ENCODE measurements at places on chromosomes 4 and X.

GRCh38 chrX:346034-346813 lies 27.6 kb upstream of the GTPBP6 start:
- no peak for DNase-seq

GRCh38 chrX:15913146-15913545 lies 58.5 kb upstream of the AP1S2 start:
- DNase-seq = no peak

GRCh38 chr4:52848254-52848653 lies 13.9 kb upstream of the RASL11B start:
- DNase-seq = no peak

- DNase-seq = no peak
Observed at GRCh38 chr4:142845293-142846107, 601 bp downstream of the INPP4B start.

DNA sequence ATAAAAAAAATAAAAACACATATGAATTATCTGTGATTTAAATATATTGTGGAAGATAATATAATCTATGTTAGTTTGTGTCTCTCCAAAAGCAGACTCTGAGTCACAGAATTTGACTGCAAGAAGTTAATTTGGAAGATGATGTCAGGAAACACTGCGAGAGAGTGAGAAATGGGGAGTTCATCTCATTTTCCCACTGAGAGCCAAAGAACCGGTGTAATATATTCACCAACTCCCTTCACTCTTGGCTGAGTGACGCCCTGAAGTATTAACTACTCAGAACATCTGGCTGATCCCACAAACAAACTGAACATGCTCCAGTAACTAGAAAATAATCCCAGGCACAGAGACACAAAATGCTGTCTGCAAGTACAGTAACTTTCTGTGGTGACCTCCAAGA lies 345.8 kb upstream of the SPANXN1 start:
- DNase-seq = no peak

DNA sequence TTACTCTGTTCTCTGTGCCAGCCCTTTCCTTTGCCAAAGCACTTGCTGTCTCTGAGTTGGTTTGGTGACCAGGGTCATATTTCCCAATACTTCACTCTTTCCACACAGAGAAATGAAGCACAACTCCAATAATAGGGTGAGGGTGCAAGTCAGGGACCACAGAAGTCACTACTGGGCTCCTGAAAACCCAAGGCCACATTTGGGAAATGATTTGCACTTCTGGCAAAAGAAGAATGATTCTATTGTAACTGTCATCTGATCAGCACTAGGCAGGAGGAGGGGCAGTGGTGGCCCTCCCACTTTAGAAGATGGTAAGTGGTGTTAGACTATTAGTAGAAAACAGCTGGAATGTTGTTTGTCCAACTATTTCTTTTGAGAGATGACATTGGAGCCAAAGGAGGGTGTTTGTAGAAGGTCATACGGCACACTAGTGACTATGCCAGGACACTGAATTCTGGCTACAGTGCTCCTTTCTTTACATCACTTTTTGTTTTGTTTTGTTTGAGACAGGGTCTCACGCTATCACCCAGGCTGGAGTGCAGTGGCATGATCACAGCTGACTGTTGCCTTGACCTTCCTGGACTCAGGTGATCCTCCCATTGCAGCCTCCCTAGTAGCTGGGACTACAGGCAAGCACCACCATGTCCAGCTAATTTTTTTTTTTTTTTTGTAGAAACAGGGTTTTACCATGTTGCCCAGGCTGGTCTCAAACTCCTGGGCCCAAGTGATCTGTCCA lies 10.8 kb upstream of the HADH start:
- no peak for DNase-seq

- DNase-seq = no peak
Observed at GRCh38 chr4:38820329-38821061, 15.9 kb upstream of the TLR1 start.

GRCh38 chrX:39633293-39633692 lies 464.5 kb downstream of the BCOR start:
- DNase-seq = no peak

- DNase-seq = no peak
Observed at GRCh38 chr4:138235419-138235952, 6.7 kb downstream of the SLC7A11 start.

DNA sequence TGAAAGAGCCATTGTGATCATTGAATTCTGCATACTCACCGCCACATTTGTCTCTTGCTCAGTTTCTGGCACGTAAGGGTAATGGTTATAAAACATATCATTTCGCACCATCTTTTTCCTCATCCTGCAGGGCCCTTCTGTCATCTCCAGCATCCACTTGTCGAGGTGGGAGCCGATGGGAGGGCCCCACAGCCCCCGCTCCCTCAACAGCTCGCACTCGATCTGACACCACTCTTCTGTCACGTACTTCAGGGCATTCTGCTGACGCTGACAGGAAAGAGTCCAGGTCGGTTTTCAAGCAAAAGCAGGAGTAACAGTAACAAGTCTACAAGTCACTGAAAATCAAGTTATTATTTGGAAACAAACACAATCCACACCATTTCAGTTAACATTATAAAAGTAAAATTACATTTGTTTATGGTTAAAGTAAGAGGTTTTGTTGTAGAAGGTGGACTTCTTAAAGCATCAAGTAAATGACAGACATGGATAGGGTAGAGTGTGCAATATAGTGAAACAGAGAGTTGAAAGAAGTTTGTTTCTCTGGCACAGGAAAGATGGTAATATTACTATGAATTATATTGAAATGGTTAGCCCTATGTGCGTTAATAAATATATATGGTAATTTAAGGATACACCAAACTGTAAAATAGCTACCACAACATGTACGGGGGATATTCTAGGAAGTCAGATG lies 150.6 kb downstream of the CDS1 start:
- DNase-seq = no peak

DNA sequence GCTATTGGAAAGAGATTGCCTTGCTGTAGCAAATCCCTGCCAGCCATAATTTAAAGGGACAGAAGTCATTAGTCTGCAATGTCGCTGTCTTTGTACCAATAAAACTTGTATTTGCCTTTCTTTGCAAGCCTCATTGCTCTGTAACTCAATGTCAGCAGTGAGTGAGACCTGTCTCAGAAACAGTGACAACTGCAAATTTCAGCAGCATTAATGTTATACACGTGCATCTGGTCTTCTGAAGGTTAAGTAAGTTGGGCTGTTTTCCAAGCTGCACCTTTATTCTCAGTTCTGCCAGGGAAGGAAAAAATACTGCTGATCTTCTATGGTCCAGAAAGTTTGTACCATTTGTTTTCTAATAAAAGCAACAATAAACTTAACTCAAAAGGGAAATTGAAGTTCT lies 543.1 kb downstream of the TRIML1 start:
- no peak for DNase-seq

GRCh38 chr4:168397611-168398169 lies 79.1 kb upstream of the DDX60 start:
- DNase-seq = no peak

GRCh38 chrX:102155806-102156179 lies at the start of gene BEX5:
TSS of gene BEX5 (minus strand) at chrX:102155977. CDS start at chrX:102154265, 1,712 bp downstream.
- DNase-seq = peak; percentile 29

GRCh38 chr4:140266958-140267568 lies 106.4 kb upstream of the SCOC start:
- no peak for DNase-seq

GRCh38 chrX:37651921-37652452 lies 33.6 kb upstream of the XK start:
- DNase-seq = no peak

DNA sequence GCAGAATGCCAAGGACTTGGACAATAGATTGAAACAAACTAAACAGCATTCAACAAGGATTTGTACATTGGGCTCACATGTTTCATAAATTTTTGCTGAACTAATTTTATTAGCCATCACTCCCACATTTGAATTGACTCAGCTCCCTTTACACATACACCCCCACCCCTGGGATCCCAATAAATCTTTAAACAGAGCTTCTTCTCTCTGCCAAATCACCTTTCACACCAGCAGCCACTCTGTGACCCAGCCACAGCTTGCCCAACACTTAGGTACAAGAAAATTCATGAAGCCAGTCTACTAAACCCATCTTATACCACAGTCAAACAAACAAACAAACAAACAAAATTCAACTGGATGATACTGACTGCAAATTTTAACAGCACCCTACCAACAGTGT lies 21.6 kb downstream of the PHKA2 start:
- DNase-seq = no peak

DNA sequence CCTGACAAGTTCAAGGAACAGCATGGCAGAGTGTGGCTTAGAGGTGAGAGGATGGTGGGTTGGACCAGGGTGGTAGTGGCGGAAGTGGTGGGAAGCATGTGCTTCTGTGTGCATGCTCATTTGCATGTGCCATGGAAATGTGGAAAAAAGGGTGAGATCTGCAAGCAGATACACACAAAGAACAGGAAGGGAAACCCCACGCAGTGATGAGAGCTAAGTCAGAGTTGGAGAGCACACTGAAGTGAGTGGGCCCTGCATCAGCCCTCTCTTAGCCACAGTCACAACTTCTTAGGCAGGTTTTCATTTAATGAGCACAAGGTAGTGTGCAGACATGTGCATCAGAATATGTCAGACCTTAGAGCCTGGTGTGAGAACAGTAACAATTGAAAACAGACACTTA lies 483.8 kb downstream of the AFF2 start:
- no peak for DNase-seq

DNA sequence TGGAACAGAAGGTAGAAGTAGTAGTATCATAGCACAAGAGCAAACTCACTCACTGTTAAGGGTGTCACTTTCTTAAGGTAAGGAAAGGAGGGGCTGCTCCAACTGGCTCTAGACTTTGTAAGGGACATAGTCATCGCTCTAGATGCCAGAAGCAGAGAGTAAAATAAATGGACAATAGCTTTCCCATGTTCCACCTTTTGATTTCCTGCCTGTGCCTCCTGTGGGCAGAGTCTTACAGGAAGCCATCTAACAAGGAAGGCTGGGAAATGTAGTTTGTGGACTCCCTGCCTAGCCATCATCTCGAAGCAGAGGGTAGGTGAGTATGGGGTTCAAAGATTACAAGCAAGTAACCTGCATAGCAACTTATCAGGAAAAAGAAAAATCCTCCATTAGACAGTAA lies 1.7 kb upstream of the METTL14 start:
- no peak for DNase-seq

DNA sequence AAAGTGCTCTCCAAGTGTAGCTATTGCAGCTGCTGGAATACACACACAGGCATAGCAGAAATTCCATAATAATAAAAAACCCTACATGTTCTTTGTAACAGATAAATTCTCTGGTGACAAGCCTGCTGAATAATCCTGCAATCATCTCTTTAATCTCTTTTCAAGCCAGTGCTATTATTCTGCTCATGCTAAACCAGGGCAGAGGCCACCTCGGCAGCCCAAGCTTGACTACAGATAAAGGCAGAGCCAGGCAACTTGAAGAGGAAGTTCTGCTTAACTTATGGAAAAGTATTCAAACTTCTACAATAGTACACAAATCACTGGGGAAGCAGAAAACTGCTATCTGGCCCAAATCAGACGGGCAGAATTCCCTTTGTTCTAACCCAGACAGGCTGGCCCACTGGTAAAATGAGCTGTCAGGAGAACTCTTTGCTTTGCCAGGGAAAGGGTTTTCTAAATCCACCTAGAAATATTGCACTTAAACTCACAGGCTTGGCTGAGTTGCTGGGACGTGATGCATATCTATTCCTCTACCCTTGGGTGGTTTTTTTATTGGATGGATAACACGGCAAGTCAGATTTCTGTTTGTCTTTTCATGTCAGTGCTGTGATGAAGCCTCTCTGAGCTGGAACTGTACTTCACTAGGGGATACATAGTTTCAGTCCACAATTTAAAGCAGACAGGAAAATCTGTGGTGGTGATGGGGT lies 70.5 kb downstream of the GATB start:
- DNase-seq = no peak

DNA sequence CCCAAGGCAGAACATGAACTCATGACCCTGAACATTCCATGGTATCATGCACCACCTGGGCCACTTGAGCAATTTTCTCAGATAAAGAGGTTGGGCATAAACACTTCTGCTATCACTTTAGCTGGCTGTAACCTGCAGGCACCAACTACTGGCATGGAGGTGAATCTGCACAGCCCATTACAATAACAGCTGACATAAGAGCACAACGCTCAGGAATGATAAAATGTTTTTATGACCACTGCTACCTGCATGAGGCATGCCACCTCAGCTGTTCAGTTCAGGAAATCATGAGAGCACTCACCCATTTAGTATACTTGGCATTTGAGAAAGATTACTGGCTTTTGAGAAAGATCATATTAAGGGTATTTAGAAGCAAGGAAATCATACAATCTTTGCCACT lies 85.7 kb upstream of the SPIN4 start:
- DNase-seq = no peak

GRCh38 chr4:73869130-73870055 lies at the start of gene CXCL1:
TSS of gene CXCL1 (plus strand) at chr4:73869393. CDS start at chr4:73869471, 78 bp downstream.
- DNase-seq = peak; percentile 8

- DNase-seq = no peak
Observed at GRCh38 chrX:49844611-49845010, 15.5 kb downstream of the PAGE4 start.

DNA sequence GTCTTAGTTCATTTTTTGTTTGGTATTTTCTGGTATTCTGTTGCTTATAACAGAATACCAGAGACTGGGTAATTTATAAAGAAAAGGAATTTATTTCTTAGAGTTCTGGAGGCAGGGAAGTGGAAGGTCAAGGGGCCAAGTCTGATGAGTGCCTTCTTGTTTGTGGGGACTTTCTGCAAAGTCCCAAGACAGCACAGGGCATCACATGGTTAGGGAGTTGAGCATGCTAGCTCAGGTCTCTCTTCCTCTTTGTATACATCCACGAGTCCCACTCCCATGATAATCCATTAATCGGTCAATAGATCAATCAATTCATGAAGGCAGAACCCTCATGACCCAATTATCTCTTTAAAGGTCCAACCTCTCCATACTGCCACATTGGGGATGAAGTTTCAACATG lies 31.1 kb downstream of the IL13RA1 start:
- no peak for DNase-seq

DNA sequence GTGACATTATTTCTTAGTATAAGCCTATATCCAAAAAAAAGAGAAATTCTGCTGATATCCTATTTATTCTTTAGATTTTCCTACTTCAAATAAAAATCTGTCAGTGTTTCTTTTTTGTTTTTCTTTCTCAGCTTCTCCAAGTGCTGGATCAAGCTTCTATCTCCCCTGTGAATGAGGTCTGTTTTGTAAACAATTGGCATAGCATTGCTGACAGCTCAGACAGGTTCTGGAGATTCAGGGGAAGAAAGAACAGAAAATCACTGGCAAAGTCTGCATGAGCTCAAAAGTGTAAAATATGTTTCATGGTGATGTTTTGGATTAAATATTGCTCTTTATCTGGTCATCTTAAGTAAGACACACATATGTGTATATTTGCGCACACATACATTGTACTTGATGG lies 492.0 kb upstream of the IGFBP7 start:
- no peak for DNase-seq

GRCh38 chrX:154809939-154810665 lies 4.8 kb upstream of the MPP1 start:
- DNase-seq = no peak

DNA sequence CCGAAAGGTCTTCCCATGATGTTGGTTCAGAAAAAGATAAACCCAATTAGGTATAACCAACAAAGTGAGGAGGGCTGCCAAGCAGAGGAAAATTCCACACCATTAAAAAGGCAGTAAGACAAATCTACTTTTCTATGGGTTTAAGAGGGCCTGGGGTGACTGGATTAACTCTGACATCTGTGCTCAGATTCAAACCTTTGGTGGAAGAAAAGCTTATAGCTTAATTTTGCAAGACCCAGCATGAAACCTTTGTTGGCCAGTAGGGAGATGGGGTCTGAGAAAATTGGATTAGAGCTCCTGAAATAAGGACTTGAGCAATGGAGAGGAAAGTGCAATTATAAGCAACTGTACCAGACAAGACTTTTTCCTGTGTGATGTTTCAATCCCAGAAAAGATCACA lies 104.2 kb downstream of the KDR start:
- no peak for DNase-seq

All from neural crest cell (in vitro differentiated cells).